ENCODE measurements at places on chromosomes 1 and 21. TPM values are rescaled to one million over a fixed set of nuclear protein-coding genes. Genes with fewer than 3 reads are reported as not detected.
A peak's percentile ranks its signal among the peaks of the same experiment; 100 is the strongest.

DNA sequence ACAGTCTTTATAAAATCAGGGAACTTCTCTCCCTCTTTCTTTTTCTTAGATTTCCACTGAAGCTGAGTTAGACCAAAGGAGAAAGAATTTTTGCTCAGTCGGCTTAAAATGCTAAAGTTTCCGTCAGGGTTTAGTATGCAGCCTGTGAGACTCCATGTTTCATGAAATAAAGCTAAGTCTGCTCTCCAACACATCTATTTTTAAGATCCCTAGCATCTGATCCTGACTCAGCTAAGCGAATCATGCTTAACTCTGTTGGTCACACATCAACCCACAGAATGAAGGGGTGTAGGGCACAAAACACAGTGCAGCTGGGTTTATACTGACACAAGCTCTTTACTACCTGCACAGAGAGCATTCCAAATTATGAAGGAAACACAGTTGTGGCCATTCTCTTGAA is 102.4 kb upstream of the ZNF281 start:
- DNase-seq = no peak

DNA sequence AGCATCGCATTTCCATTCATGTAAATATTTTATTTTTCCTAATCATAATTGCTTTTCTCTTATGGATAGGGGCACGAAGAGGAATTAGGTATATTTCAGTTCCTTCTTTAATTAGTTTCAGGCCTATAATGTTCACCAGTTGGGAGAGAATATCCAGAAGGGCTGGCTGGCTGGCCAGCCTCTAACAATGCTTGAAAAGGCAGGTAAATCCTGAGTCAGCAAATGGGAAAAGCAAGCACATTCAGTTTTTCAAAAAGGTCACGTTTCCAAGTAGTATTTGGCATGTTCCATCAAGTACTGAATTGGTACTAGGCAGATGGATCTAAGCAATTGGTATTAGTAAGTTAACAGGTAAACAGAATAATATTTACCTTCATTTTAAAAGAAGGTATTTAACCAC is 8.0 kb downstream of the RAB29 start:
- no peak for DNase-seq

The CC2D1B gene
- total RNA-seq = 21.1 TPM

The ALG14 gene
- 7.5 TPM for total RNA-seq

DNA sequence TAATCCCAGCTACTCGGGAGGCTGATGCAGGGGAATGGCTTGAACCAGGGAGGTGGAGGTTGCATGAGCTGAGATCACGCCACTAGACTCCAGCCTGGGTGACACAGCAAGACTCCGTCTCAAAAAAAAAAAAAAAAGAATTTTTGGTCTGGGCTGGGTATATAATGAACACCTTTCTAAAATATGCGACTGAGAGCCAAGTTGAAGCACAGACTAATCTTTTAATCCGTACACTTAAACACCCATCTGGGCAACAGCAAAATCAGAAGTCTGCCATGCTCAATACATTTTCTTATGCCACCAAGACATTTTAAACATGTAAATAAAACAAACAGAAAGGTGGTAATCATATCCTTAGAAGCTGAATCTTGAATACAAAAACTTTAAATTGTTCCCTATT is 31.6 kb upstream of the ABCB10 start:
- no peak for DNase-seq

GRCh38 chr1:7574121-7575040 is 196.7 kb upstream of the VAMP3 start:
- DNase-seq = no peak

GRCh38 chr1:75727571-75727970 is 3.1 kb downstream of the ACADM start:
- no peak for DNase-seq

DNA sequence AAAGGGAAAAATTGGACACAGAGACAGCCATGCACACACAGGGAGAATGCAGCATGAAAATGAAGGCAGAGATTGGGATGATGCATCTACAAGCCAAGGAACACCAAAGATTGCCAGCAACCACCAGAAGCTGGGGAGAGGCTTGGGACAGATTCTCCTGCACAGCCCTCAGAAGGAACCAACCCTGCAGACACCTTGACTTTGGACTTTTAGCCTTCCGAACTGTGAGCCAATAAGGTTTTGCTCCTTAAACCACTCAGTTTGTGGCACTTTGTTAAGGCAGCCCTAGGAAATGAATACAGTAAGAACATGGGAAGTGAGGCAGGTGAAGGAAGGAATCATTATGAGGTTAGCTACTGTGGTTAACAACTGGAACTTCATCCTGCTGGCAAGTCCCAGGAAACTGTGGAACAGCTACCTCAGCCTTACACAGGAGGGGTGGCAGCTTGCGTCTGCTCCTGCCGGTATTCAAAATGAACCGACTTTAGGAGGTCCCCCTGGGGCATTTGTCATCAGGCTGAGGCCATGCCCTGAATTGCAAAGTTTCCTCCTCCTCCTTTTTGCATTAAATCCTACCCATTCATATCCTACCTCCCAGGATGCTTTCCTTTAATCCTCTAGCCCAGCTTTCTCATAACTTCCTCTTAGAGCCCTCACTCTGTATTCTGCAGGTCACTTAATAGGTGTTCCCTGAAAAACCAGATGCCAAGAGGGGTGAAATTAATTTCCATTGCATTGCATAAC is 15.4 kb downstream of the CD247 start:
- no peak for DNase-seq

GRCh38 chr1:184518736-184519357 is 132.0 kb downstream of the C1orf21 start:
- no peak for DNase-seq

GRCh38 chr1:25564777-25565574 is 21.6 kb downstream of the LDLRAP1 start:
- peak; percentile 53 for DNase-seq

GRCh38 chr1:150102986-150103385 is 35.4 kb downstream of the VPS45 start:
- no peak for DNase-seq

DNA sequence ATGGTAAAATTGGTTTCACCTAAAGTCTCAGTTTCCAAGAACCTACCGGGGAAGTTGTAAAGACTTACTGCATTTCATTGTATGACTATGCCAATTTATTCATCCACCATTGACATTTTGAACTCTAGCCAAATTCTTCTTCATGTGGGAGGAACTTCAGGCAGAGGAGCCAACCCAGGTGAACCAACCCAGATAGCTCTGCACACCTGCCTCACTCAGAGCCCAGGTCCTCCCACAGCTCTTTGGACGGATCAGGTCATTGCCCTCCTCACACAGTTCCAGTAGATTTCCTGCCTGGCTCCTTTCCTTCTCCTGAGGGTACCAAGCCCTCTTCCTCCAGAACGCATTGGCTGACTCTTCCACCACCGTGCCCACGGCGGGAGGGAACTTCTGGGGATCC is 121.7 kb downstream of the DTL start:
- DNase-seq = no peak

DNA sequence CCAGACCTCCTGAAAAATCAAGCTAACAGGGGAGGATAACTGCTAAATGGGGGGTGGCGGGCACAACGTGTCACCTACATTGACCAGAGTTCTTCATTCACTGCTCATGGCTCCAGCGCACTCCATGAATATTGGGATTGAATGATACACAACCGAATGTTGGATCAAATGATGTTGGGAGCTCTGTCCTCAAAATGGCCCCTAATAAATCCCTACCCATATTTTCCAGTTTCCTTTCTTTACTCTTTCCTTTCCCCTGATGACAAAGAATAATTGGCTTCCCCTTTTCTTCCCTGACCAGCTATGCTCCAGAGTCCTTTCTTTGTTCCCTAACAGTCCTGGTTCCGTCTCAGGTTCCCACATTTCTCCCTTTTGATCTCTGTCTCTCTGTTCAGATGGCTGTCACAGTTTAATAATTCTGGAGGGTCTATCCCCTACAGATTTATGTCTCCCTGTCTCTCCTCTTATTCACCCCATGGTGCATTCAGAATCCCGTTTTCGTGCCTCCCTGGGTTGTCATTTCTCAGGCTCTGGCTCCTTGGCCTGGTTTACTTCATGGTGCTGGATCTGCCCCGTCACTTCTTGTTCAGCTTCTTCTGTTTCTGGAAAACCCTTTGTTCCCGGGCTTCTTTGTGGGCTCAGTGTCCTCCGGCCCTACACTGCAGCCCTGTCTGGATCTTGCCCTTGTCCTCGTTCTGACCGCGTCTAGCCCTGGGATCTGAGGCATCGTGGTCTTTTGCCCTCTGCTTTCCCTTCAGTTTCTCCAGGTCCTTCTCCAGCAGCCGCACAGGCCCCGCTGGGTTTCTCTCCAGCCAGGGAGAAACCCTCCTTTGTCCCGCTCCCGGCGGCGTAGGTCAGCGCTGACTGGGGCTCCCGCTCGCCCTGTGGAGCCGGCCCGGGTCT is 78.3 kb downstream of the NDUFS5 start:
- peak; percentile 43 for DNase-seq

- peak; percentile 51 for DNase-seq
Measured at GRCh38 chr1:223711173-223711572, 1.2 kb upstream of the CAPN2 start.

The VCAM1 gene
- 68.9 TPM for total RNA-seq

The CYP4Z1 gene
- total RNA-seq = 1.3 TPM

DNA sequence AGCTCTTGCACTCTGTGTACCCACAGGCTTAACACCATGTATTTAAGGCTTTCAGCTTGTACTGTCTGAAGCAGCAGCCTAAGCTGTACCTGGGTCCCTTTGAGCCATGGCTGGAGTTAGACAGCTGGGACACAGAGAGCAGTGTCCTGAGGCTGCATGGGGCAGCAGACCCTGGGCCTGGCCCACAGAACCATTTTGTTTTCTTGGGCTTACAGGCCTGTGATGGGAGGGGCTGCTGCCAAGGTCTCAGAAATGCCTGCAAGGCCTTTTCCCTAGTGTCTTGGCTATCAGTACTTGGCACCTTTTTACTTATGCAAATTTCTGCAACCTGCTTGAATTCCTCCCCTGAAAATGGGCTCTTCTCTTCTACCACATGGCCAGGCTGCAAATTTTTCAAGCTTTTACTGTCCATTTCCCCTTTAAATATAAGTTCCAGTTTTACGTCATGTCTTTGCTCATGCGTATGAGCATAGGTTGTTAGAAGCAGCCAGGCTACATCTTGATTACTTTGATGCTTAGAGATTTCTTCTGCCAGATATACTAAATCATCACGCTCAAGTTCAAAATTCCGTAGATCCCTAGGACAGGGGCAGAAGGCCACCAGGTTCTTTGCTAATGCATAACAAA is 143.9 kb downstream of the CLEC20A start:
- no peak for DNase-seq

The RORC gene
- total RNA-seq = 24.7 TPM

GRCh38 chr1:161872506-161872905 is 106.4 kb downstream of the ATF6 start:
- no peak for DNase-seq

Data from lung (tissue), 17 donors.